ENCODE measurements at places on chromosomes 16 and 17.

GRCh38 chr16:2288726-2289125, 20.8 kb upstream of the RNPS1 start:
- DNase-seq = no peak

GRCh38 chr16:80947708-80948625, 58.7 kb downstream of the CMC2 start:
- no peak for DNase-seq

GRCh38 chr17:78719630-78720298, 62.3 kb downstream of the CYTH1 start:
- DNase-seq = no peak

DNA sequence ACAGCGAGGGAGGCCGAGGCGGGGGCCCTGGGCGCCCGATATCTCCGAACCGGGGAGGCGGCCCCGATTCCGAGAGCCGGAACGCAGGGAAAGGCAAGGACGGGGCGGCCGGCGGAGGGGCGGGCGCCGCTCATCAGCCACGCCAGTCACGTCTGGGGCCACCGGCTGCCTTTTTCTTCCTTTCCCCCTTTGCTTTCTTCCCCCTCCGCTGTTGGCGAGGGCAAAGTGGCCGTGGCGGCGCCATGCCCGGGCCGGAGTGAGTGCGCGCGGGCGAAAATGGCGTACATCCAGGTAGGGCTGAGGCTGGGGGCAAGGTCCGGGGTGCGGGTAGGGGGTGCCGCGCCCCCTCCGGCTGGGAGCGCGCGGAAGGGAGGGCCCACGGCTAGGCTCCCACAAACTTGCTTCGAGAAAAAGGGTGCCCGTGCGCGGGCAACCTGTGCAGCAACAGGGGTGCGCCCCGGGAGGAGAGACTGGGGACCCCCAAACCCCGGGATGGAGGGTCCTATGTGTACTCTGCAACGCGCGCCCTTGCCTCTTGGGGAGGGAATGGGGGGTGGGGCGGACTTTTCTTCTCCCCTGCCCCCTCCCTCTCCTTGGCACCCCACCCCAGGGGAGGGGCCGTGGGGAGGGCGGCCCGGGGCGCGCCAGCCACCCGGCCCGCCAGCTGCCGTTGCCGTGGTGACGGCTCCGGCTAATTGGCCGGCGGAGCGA, 486 bp downstream of the SYT17 start:
- peak; percentile 26 for DNase-seq

DNA sequence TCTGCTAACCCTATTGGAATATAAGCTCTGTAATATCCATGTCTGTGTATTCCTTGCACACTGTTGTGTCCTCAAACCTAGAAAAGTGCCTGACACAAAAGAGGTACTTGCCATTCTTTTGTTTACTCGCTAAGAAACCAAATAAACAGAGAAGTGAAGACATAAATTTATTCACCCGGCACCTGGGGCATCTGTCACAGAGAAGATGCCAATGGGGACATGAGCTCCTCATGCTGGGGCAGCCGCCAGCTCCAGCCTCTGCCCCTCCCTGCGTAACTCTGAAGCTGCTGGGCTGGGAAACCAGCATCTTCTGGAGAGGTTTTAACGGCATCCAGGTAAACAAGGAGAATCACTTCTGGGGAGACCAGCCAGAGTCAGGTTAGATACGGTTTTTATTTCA, 15.1 kb upstream of the CDRT4 start:
- DNase-seq = no peak

- peak; percentile 92 for DNase-seq
Measured at GRCh38 chr16:87465306-87465705, 27.5 kb downstream of the ZCCHC14 start.

- DNase-seq = no peak
Measured at GRCh38 chr17:61492759-61493526, 40.7 kb downstream of the TBX4 start.

GRCh38 chr16:22683730-22684573, 130.0 kb upstream of the HS3ST2 start:
- no peak for DNase-seq

All from suppressor macrophage treated with lipopolysaccharide for 1 hour (primary cell).